ENCODE measurements at places on chromosomes 12 and 14. TPM values are rescaled to one million over a fixed set of nuclear protein-coding genes. Genes with fewer than 3 reads are reported as not detected.
A peak's percentile ranks its signal among the peaks of the same experiment; 100 is the strongest.

- H3K4me3 ChIP-seq = no peak overlapping the region
- H3K27me3 ChIP-seq = no peaks in the 10 kb centered on the region
- peak overlapping the region; percentile 93 for H3K27ac ChIP-seq
- peaks cover 73% of the 10 kb centered on the region for H3K4me1 ChIP-seq
- peaks cover 37% of the 10 kb centered on the region for H3K36me3 ChIP-seq
Measured at GRCh38 chr12:123478069-123478468, 20.1 kb downstream of the SNRNP35 start.

SLCO1B1 gene
- not detected for total RNA-seq

INSM2 gene
- not detected for total RNA-seq

- no peaks in the 10 kb centered on the region for H3K27me3 ChIP-seq
- H3K4me3 ChIP-seq = peak overlapping the region; percentile 83
- peaks cover 63% of the 10 kb centered on the region for H3K36me3 ChIP-seq
- peak overlapping the region; percentile 90 for H3K27ac ChIP-seq
Measured at GRCh38 chr12:123391546-123392343, 7.8 kb downstream of the KMT5A start.

DNA sequence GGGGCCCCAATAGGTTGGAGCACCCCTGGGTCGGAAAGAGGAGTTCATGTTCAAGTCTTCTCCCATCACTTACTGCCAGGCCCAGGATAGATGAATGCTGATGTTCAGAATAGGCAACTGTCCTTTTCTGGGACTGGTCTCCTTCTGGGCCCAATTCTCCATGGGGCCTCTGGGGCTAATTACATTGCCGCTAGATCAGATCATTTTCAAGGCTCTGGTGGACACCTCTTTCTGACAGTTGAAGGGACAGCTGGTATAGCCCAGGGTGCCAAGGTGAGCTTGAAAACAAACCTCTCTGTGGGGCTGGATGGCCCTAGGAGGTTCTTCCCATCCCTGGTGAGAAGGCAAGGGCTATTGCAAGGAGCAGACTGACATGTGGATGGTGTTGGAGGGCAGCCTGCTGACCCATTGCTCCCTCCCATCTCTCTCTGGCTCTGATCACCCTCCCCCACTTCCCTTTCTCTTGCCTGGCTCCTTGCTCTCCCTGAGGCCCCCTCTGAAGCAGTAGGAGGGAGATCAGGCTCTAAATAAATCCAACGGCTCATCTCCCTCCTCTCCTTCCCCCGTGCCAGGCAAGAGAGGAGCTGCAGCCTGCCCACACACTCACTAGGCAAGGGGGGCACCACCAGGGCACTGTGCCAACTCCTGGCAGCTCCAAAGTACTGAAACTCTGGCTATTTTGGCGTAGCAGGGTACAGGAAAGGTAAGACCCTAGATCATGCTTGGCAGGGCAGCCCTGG is 1.9 kb downstream of the CACNB3 start:
- no peak overlapping the region for H3K4me3 ChIP-seq
- peaks cover 35% of the 10 kb centered on the region for H3K4me1 ChIP-seq
- no peaks in the 10 kb centered on the region for H3K36me3 ChIP-seq
- no peak for DNase-seq
- H3K27me3 ChIP-seq = no peaks in the 10 kb centered on the region
- H3K27ac ChIP-seq = no peak overlapping the region

CIROP gene
- not detected for total RNA-seq

DNA sequence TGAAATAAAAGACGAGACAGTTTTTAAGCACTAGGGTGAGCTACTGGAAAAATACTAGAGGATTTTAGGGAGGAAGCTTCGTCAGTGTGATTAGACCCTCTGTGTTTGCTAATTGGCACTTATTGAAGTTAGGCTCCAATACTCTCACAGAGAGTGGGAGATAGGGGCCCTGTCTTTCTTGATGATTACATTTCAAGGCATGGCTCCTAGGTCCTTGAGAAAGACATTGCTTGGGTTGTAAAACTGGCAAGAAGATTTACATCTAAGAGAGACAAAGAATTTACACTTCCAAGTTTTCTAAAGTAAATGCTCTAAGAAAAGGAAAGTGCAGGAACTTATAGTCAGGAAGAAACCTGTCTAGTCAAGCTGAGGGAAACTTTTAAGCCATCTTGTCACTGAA is 183.2 kb downstream of the C12orf50 start:
- no peak for DNase-seq
- H3K36me3 ChIP-seq = no peaks in the 10 kb centered on the region
- H3K27me3 ChIP-seq = no peaks in the 10 kb centered on the region
- H3K27ac ChIP-seq = no peak overlapping the region
- no peak overlapping the region for H3K4me3 ChIP-seq

OR10P1 gene
- not detected for total RNA-seq

DNA sequence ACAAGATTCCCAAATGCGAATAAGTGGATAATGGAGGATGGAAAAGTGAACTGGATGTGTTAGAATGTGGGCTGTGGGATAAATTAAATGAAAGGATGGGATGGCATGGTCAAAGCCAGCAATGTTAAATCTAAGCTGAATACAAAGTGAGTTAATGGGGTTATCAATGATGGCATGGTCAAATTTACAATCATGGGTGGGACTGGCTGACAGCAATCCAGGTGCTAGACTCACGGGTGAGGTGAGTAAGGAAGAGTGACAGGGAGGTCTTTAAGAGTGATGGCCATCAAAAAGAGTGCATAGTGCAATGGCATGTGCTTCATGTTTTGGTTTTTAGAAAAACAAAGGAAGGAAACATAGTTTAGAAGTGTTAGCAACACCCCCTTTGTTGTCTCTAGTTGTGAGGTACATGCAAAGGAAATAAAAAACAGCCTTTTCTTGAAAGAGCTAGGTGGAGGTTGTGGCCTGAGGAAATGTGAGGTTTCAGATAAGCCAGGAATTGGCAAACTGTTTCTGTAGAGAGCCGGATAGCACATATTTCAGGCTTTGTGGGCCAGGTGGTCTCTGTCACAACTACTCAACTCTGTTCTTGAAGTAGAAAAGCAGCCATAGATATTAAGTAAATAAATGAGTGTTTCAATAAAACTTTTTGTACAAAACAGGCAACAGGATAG is 328.7 kb downstream of the RPL10L start:
- no peak overlapping the region for H3K27ac ChIP-seq
- no peaks in the 10 kb centered on the region for H3K27me3 ChIP-seq
- DNase-seq = no peak
- no peak overlapping the region for H3K4me3 ChIP-seq

DNA sequence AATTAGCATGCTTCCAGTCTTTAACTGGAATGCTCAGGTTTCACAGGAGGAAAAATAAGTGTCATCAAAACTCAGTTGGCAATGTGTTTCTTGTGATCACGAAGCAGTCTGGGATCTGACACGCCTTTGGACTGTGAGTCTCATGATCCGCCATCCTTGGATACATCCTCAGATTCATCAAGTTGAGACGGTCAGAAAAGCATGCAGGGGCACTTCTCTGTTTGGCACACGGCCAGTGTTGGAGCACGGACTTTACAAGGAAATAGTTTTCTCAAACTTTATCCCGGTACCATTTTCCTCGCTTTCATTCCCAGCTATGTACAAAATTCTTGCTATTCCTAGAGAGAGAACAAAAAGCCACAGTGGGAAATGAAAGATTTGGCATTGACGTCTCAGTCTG is 88.4 kb upstream of the PARP11 start:
- no peak overlapping the region for H3K27ac ChIP-seq
- no peaks in the 10 kb centered on the region for H3K36me3 ChIP-seq
- H3K4me1 ChIP-seq = no peaks in the 10 kb centered on the region
- H3K4me3 ChIP-seq = no peak overlapping the region
- peaks cover 19% of the 10 kb centered on the region for H3K27me3 ChIP-seq

GRCh38 chr14:94540031-94540794 is 21.0 kb upstream of the SERPINA4 start:
- no peaks in the 10 kb centered on the region for H3K36me3 ChIP-seq
- no peak overlapping the region for H3K4me3 ChIP-seq
- DNase-seq = no peak
- H3K27ac ChIP-seq = no peak overlapping the region
- peaks cover 66% of the 10 kb centered on the region for H3K27me3 ChIP-seq

ZNF891 gene
- 1.1 TPM for total RNA-seq
